ENCODE measurements at places on chromosomes 11 and 22. TPM values are rescaled to one million over a fixed set of nuclear protein-coding genes. Genes with fewer than 3 reads are reported as not detected.

- no peak for DNase-seq
Observed at GRCh38 chr11:72013765-72014711, 15.3 kb downstream of the IL18BP start.

DNA sequence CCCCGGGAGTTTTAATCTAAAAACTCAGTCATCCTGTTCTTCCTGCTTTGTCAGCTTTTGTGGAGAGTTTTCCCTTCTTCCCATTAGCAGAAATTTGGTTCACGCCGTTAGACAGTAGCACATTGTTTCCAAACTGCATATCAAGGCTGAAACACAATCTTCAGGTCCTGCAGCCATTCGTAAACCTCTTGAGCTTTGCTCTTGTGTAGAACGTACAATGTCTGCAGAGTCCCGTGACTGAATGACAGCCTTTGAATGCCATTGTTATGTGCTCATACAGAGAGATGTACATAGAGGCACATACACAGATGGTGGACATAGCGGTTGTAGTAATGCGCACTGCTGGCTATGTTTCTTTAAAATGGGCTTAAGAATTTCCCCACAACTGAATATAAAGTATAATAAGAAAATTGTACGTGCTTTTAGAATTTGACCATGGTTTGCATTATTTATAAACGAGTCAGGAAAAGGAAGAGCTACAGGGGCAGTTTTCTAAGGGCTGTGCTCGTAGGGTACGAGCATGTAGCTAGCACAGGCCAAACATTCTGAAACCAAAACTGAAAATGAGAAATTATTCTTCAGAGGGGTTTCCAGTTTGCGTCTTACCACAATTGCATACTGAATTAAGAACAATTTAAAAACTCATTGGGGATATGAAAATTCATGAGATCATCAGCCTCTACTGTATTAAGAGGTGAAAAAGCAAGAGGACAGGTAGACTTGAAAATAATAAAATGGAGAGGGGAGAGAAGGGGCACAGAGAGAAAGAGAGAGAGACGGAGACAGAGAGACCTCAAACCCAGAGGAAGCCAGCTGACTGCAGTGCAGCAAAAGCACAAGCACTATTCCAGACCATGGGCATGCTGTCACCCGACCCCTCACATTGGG, 310.1 kb downstream of the CADM1 start:
- DNase-seq: no peak

- DNase-seq: peak; percentile 67
Observed at GRCh38 chr22:36340621-36341020, 47.1 kb downstream of the MYH9 start.

DNA sequence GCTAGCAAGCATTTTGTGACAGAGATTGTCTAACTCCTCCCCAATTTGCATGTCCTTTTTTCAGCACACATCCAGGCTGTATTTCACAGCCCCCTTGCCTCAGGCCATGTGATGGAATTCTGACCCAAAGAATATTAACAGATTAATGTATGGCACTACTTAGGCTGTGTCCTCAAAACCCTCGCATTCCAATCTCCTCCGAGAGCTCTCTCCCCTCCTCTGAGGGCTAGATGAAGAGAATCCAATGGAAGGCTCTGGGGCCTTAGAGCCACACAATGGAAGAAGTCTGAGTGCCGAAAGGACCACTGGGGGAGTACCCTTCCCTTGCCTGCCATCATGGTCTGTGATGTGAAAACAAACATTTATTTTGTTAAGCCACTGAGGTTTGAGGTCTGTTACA, 13.7 kb upstream of the NNMT start:
- DNase-seq: no peak

DNA sequence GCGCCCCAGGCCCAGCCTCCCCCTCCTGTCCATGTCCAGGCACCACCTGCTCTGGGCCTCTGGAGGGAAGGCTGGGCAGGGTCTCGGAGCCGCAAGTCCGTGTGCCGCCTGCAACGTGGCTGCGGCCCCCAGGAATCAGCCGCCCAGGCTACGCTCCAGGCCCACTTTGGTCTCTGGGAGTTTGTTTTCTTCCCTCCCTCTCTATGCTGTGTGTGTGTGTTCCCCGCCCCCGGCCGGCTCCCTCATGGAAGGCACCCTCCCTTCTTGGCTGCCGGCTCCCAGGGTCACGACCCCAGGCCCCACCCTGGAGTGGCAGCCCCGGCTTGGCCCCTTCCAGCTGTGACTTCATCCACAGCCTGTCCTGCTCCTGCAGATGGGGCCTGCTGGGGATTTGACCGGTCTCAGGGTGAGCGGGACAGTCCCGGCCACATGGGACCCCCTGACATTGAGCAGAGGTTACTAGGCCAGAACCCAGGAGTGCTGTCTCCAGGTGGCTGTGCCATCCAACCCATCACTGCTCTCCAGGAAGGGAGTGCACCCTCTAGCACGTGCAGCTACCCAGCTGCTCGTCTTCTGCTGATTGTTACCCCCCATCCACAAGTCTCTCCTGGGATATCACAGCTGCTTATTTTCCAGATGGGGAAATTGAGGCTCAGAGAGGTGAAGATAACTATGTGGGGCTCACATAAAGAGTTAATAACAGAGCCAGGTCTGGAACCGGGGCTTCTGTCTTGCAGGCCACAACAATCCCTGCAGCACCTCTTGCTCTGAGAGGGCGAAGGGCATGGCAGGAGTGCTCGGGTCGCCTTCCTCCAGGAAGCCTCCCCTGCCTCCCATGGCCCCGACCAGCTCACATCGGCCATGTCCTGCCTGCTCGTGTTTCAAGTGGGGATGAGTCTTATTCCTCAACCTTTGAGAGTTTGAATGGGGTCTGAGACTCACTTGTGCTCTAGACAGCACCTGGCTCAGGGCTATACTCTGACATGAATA, 2.8 kb upstream of the LIF start:
- DNase-seq: no peak

- peak; percentile 78 for DNase-seq
Observed at GRCh38 chr22:37742376-37743171, 45.7 kb downstream of the TRIOBP start.

DNA sequence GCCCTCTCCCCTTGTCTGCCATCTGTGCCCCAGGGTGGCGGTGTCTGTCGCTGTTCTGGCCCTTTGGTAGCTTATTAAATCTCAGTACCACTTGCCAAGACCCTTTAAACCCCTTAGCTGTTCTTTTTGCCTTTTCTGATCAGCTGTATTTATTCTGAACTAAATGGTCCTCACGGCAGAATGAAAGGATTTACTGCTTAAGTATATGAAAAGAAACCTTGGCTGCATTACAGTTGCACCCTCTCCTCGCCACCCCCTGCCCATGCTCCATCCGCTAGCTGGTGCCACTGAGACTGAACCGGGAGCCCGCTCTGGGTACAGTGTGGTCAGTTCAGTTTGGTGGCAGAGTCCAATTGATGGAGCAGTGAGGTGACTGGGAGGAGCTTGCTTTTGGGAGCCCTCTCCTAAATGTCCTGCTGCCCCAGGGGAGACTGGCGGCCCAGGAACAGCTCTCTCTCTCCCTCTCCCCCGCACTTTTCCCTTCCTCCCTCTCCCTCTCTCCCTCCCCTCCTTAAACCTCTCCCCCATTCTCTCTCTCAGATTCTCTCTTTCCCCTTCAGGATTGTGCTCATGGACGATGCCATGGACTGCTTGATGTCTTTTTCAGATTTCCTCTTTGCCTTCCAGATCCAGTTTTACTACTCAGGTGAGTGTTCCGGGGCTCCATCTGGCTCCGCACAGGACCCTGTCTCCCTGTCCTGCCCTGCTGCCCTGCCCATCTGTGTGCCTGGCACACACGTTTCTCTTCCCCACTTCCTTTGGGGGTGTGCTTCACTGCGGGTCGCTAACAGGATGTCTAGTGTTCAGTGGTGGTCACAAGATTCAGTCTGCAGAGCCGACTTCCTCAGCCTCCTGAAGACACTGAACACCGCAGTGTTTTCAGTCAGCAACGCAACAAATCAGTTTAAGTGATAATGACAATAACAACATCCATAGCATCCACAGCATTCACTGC, 21.8 kb downstream of the ARFGAP2 start:
- DNase-seq: no peak

- no peak for DNase-seq
Observed at GRCh38 chr11:92875473-92875872, 94.0 kb upstream of the MTNR1B start.

DNA sequence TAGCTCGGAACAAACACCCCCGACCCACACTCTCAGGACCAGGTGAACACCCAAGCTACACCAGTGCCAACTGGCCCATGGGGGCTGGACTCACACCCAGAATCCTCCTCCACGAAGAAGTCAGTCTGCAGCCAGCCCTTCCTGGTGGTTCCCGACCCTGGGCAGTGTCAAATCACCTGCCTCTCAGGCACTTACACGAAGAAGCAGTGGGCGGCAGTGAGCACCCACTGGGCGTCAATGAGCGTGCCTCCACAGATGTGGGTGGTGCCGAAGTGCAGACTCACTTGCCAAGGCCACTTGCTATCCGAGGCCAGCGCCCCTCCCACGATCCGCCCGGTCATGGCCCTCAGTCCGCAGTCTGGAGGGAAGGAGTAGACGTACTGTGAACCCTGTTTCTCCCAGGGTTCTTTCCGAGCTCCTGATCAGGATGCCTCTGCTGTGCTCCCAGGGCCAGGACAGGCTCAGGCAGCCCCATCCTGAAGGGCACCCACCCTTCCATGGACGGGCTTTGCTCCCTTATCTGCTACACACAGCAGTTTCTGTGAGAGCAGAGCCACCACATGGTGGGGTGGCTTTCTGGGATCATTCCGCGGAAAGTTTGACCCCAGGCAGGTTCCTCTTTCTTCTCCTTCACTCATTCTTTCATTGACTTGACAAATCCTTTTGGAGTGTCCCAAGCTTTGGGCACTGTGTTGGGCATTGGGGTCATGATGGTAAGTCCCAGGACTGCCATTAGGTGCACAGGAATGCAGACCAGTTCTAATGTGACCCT, 19.4 kb downstream of the TMPRSS13 start:
- no peak for DNase-seq

GRCh38 chr11:98772893-98773292, 247.9 kb upstream of the CNTN5 start:
- no peak for DNase-seq

- DNase-seq: no peak
Observed at GRCh38 chr22:28574159-28574788, 105.4 kb downstream of the TTC28 start.

DNA sequence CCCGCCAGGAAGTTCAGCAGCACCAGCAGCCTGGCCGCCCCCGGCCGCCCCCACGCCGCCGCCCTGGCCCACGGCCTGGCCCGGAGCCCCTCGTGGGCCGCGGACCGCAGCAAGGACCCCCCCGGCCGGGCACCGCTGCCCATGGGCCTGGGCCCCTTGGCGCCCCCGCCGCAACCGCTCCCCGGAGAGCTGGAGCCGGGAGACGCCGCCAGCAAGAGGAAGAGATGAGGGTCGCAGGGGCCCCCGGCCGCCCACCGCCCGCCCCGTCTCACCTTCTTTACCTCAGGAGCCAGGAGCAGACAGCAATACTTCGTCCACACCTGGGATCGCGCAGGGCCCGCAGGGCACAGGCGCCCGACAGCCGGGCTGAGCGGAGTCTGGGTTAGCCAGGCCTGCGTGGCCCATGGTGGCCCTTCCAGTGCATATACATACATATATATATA, 115.6 kb downstream of the CACNA1I start:
- no peak for DNase-seq

DNA sequence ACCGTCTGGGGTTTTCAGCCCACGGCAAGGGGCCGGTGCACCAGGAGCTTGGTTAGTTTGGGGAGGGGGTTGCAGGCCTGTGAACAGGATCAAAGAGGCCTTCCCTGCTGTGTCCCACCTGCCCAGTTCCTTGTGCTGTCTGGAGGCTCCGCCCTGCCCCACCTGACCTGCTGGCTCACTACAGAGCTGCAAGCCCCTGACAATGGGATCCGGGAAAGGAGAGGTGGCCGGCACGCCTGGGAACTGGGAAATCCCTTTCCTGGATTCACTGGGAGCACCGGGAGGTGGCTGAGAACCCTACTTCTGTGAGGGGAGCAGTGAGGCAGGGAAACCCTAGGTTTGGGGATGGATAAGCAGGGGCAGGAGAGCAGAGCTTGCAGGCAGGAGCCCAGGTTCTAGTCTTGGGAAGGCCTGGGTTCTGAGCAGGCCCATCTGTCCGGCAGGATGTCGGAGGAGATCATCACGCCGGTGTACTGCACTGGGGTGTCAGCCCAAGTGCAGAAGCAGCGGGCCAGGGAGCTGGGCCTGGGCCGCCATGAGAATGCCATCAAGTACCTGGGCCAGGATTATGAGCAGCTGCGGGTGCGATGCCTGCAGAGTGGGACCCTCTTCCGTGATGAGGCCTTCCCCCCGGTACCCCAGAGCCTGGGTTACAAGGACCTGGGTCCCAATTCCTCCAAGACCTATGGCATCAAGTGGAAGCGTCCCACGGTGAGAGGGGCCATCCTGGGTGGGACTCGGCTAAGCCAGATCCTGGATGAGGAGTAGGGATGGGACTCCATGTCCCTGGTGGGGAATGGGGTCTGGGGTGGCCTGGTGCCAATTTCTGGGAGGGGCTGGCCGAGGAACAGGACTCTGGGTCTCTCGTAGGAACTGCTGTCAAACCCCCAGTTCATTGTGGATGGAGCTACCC, 786 bp downstream of the CAPN1 start:
- peak; percentile 40 for DNase-seq

DNA sequence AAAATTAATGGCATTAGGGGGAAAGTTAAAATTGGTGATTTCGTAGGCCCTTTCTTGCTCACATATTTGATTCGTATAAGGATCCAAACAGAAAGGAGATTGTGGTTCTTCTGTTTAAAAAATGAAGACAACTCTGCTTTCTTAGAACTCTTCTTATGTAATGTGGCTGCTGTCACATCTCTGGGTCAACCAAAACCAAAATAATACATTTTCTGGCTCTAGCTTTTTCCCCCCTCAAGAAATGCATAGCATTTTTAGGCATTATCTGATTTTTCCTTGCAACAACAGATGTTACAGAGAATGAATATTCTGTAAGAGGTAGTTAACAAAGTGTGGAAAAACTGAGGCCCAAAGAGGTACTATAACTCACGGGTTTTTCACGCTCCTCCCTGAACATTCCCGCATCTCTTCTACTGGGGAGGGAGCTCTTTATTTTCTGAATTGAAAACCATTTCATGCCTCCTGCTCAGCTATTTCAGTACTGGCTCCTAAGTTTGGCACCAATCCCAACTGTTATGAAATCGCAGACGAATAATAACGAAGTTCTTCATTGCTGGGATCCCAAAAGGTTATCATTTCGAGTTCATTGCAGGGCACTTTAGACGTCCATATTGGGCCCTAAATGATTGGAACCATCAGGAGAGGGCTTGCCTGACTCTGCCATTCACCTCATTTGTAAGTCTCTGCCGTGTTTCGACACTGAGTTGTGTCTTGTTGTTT, 17.1 kb downstream of the GRAP2 start:
- DNase-seq: peak; percentile 7

- DNase-seq: peak; percentile 35
Observed at GRCh38 chr22:26471522-26471921, 12.1 kb downstream of the HPS4 start.

Gene OR5AS1
- not detected for total RNA-seq

Gene PKNOX2
- total RNA-seq: not detected

Gene APOBEC3C
- total RNA-seq: 2.0 TPM

Gene TTC36
- total RNA-seq: 1.6 TPM

Gene PANX3
- total RNA-seq: not detected

Gene AIFM3
- total RNA-seq: not detected

Gene SERPING1
- 0.40 TPM for total RNA-seq

Gene OR5B21
- total RNA-seq: not detected

Measured in lung microvascular endothelial cell (primary cell).